ENCODE measurements at places on chromosomes 3 and 15. TPM values are rescaled to one million over a fixed set of nuclear protein-coding genes. Genes with fewer than 3 reads are reported as not detected.

DNA sequence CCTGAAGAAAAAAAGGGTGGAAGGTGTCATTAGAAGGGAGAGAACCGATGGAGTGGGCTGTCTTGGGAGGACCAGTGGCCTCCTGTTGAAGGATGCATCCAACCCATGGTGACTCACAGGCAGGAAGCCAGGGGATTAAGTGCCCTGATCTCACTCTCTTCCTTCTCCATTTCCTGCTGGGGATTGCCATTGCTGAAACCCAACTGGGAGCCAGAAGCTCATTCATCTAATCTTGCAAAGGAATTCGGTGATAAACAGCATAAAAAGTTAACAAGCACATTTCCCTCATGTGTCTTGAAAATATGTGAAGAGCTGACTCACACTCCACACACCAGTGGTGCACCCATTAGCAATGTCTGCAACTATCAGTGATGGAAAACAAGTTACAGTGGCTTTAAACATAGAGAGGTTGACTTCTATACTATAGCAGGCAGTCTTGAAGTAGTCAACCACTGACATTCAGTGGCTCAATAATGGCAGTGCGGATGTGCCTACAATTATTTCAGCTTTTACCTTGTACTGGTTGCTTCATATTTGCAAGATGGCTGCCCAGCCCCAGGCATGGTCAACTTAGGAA, 12.8 kb upstream of the CSRNP1 start:
- no peak for DNase-seq

Gene TNNC1
- 8.8 TPM for polyA plus RNA-seq

DNA sequence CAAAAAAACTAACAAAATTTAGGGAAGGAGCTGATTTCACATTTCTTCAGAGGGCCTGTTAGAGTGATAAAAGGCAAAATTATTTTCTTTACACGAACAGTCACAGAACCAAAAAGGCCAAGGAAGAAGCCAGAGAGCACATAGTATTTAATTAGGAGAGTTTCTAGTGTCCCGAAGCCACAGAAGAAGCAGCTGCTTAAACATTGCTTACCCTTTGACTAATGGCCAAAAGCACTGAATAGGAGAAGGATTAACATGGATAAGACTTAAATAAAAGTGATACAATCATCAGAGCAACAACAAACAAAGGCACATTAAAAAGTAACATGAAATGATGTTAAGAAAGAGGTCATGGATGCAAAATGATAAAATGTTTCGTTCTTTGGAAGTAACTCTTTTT, 98.6 kb downstream of the CHL1 start:
- no peak for DNase-seq

DNA sequence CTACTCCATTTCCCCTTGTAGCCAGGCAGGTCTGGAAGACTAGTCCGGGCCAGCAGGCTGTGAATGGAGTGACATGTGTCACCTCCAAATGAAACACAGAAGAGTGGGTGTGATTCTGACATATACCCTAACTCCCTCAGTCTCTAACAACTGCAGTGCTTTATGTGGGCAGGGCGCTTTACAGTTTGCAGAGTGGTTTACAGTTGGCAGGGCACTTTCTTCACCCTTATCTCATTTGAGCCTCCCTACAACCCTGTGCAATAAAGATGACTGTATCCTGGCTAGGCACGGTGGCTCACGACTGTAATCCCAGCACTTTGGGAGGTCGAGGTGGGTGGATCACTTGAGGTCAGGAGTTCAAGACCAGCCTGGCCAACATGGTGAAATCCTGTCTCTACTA, 176.3 kb downstream of the RAB11A start:
- no peak for DNase-seq

DNA sequence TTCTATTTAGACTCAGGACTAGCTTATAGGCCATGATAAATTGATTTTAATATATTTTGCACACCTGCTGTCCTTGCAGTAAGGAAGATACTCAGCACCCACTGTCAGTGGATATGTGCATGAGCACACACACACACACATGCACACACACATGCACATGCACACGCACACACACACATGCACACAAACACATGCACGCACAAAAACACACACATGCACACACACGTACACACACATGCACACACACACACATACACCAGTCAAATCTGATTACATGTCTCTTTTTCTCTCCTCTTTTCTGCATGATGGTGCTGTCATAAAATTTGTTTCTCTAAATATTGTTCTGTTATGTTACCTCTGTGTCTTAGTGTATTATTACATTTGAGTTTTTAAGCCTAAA, 87.3 kb upstream of the OSTN start:
- no peak for DNase-seq

DNA sequence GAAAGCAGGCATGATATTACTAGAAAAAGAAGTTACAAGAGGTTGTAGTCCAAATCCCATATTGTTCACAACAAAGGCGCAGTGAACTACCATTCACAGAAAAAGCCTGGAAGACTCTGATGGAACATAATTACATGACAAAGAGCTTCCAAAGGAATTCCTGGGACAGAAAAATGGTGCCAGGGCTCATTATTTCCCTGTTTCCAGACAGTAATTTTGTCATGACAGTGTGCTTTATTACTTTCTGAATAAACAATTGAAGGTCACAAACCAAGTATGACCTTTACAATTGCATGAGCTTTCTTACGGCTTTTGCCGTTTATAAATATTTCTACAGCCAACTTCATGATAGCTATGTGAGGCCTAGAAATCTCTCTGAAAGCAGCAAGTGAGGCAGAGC, 61.0 kb downstream of the CYFIP1 start:
- DNase-seq: no peak

GRCh38 chr3:194306109-194306686, 44.9 kb downstream of the CPN2 start:
- DNase-seq: no peak

DNA sequence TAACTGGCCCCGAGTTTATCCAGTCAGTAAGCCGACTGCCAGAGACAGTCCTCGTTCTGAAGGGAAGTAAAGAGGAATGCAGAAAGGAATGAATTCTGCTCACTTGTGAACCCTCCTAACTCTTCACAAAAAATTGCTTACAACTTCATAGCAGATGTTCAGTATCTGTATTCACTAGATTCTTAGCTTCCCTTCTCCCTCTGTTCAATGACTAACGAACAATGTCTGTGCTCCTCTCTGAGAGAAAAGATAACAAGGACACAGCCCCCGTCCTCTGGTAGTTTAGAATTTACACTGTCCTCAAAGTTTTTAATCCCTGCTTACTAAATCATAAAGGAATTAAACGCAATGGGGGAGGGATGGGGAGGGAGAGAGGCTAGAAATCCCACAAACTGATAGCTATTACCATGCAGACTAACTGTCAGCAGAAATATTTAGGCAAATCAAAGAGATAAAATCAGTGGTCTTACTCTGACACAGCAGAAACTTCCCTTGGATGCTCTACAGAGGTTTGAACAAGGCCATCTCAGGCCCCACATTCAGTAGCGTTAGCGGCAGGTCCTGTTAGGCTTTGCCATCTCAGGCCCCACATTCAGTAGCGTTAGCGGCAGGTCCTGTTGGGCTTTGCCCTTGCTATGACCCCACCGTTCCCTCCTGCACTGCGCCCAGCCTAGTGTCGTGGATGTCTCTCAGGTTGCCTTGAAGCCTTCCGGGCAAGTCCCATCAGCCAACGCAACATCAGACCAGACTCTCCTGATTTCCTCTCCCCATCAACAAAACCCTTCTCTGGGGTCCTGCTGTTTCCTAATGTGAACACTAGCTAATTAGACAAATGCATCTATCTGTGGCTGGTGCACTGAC, 23.4 kb downstream of the NRROS start:
- no peak for DNase-seq

Gene CCDC33
- 3.9 TPM for polyA plus RNA-seq

Gene SERINC4
- not detected for polyA plus RNA-seq

GRCh38 chr3:183298701-183299153, 45.7 kb downstream of the B3GNT5 start:
- no peak for DNase-seq

GRCh38 chr3:171282041-171282440, 178.2 kb downstream of the TNIK start:
- DNase-seq: no peak

DNA sequence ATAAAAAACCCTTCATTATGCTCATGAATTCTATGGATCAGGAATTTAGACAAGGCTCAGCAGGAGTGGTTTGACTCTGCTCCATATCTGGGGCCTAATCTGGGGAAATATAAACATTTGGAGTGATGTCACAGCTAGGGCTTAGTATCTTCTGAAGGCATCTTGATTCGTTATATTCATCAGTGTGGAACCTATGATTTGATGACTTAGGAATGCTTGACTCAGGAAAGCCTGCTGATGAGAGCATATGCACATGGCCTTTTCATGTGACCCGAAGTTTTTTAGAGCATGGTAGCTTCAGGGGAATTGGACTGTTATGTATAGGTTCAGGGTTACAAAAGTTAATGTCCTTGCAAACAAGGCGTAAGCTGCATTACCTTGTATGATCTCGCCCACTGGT, 184.9 kb upstream of the LRRC3B start:
- no peak for DNase-seq

- no peak for DNase-seq
Observed at GRCh38 chr3:27675287-27675686, 46.8 kb downstream of the EOMES start.

- no peak for DNase-seq
Observed at GRCh38 chr3:37794646-37795045, 67.0 kb upstream of the CTDSPL start.

GRCh38 chr15:43206054-43206453, 14.8 kb downstream of the EPB42 start:
- DNase-seq: no peak

GRCh38 chr15:66004618-66005262, 135.4 kb downstream of the RAB11A start:
- no peak for DNase-seq

- no peak for DNase-seq
Observed at GRCh38 chr3:170766253-170766652, 103.7 kb downstream of the RPL22L1 start.

DNA sequence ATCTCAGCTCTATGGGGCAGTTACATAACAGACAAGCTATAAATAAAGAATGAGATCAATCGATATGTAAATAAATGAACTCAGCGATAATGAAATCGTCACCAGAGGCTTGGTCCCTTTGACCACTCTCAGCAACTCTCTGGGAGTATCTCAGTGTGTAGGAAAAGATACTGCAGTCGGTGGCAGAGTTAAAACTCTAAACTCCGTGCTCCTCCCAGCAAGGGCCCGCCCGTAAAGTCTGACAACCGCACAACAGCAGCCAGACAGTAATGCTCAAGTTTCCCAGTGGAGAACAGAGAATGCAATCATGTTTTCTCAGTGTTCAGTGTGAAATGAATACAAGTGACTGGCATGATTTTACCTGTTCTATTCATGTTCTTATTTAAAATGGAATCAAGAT, 28.3 kb upstream of the IGF1R start:
- DNase-seq: no peak

DNA sequence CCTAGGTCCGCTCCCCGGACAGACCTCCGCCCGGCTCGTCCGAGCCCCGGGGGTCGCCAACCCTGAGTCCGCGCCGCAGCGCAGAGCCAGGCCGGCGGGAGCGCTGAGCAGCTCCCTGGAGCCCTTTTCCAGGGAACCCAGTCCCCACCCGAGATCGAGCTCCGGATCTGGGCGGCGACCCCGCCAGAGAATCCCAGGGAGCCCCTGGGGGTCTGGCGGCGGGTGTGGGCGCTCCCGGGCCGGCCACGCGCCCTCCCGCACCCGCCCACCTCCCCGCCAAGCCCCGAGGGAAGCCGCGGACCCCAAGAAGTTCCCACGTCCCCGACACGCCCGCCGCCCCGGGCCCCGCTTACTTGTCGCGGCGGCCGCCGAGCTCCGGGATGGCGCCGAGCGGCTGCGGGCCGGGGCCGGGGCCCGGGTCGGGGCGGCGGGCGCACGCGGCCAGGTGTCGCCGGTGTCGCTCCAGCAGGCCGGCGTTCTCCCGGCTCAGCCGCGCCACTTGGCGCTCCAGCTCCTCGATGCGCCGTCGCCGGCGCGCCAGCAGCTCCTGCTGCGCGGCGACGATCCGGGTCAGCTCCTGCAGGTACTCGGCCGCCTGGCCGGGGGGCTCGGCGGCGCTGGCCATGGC, 137.7 kb downstream of the NUP210 start:
- no peak for DNase-seq

DNA sequence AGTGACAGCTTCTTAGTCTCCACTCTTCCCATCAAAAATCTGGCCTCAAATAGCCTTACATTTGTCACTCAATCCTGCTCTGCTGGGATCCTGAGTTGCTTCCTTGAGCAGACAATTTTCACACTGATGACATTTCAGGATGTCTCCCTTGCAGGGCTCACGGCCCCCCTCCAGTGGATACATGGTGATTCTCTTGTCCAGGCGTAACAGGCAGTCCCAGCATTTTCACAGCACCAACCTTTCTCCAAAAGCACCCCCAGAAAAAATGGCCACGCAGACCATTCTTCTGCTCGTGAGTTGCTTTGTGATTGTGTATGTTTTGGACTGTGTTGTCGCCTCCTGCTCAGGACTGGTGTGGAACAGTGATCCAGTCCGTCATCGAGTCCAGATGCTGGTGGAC, 47.4 kb upstream of the WNT7A start:
- DNase-seq: no peak

Gene CFAP92
- 1.1 TPM for polyA plus RNA-seq

GRCh38 chr15:87702270-87702669, 554.3 kb downstream of the NTRK3 start:
- DNase-seq: no peak

Gene GATA2
- 28.4 TPM for polyA plus RNA-seq

DNA sequence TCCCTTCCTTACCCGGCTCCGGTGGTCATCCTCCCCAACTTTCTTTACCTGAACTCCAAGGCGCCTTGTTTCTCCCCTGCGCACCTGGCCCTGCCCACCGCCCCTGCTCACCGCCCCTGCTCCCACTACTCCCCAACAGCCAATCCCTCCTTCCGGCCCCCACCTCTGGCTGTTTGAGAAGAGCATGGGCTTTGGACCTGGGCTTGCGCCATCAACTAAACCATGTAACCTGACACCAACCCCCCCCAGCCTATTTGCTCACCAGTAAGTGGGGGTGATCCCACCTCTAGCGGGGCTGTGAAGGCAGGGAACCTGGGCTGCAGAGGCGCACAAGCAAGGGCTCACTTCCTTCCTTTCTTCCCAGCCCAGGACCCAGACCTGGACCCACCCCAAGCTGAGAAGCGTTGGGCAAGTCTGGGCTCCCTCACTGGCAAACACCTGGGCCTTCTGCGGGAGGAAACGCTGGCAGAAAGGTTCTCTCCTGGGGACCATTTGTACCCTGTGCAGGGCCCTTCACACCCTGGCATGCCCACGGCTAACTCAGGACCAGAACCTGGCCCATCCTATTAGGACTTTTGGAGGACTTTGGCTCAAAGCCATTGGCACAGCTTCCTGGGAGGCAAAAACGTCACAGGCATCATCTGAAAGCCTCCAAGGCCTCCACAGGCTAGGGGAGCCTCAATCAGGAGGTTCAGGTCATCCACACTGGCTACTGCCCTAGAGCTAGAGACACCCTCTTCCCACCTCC, at the start of gene PLXNB1:
Gene PLXNB1 (minus strand): TSS at position 127 of the 748 bp plus-strand sequence. CDS start 5,475 bp downstream, outside the sequence.
- no peak for DNase-seq

Gene TMC3
- polyA plus RNA-seq: 0.21 TPM

DNA sequence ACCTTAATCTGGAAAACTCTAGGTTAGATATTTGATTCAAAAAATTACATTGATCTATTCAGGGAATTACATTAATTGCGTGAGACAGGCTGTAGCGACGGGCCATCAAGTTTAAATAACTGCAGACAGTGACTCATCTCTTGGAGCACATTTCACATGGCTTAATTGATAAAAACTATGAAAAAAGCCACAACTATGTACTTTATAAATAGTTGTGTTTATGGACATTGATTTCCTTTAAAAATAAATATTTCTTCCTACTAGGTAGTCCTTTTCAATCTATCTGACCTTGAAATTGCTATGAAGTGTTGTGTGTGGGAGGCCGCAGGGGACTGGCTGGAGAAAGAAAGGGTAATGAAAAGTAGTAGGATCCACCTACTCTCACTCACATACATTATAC, 157.8 kb downstream of the IL1RAP start:
- no peak for DNase-seq

GRCh38 chr3:71129611-71130431, 453.7 kb downstream of the FOXP1 start:
- no peak for DNase-seq

Measured in right renal cortex interstitium (tissue), 3 donors.